Effector memory CD4-positive, alpha-beta T cell (primary cell): ENCODE measurements at places on chromosomes 16 and 17.

GRCh38 chr16:21205303-21205702, 6.1 kb downstream of the ZP2 start:
- DNase-seq = no peak

GRCh38 chr17:28940675-28941074, 10.6 kb downstream of the PHF12 start:
- DNase-seq = no peak

- DNase-seq = no peak
Measured at GRCh38 chr17:31660684-31661083, 198.4 kb downstream of the COPRS start.

DNA sequence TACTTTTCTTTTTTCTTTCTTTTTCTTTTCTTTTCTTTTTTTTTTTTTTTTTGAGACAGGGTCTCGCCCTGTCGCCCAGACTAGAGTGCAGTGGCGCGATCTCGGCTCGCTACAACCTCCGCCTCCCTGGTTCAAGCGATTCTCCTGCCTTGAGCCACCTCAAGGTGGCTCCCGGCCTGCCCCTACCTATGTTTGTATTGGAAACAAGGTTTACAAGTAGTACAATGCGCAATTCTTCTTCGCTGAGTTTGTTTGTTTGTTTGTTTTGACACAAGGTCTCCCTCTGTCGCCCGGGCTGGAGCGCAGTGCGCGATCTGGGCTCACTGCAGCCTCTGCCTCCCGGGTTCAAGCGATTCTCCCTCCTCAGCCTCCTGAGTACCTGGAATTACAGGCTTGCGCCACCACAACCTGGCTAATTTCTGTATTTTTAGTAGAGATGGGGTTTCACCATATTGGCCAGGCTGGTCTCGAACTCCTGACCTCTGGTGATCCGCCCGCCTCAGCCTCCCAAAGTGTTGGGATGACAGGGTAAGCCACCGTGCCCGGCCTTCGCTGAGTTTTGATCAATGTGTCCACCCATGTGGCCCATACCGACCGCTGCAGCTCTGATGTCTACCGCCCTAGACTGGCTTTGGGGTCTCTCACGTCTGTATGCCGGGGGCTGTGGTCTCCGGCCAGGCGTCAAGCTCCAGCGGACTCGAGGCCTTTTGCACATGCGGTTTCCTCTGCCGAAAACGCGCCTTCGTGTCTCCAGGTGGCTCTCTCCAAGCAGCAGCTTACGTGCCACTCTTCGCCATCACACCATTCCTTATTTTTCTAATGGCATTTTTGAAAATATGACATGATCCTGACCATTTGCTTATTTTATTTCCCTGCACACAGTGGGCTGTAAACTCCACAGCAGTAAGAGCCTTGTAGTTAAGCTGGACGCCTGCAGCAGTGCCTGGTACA, 1.1 kb upstream of the YBX2 start:
- no peak for DNase-seq

DNA sequence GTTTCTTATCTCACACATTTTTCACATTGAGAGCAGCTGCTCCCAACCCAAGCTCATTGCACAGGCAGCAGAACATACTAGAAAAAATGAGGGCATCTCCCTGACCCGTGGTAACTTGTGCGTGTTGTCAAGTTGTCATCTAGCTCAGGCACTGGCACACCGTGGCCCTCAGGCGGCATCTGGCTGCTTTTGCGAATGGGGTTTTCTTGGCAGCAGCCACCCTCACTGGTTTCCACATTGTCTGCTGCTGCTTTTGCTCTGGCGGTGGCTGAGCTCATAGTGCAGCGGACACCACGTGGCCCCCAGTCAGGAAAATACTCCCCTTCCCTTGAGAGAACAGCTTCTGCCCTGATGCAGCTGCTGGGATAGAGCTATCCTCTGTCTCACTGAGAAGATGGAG, 9.4 kb upstream of the TEDC2 start:
- no peak for DNase-seq

GRCh38 chr17:37701496-37701898, 43.4 kb downstream of the HNF1B start:
- peak; percentile 2 for DNase-seq

GRCh38 chr16:86951831-86952598, 365.2 kb downstream of the C16orf95 start:
- no peak for DNase-seq

DNA sequence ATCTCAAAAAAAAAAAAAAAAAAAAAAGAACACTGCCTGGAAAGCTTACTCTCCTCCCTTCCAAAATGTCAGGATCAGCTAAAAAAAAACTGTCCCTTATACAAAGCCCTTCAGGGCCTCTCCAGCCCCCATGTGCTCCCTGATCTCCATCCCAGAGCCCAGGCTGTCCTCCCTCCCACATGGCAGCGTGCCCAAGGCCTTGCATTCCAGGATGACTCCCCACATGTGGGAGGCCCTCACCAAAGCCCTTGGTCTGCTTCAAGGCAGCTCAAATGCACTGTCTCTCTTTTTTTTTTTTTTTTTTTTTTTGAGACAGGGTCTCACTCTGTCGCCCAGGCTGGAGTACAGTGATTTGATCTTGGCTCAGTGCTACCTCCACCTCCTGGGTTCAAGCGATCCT, 2.3 kb downstream of the FDXR start:
- no peak for DNase-seq

- DNase-seq = no peak
Measured at GRCh38 chr17:52148969-52149351, 9.6 kb downstream of the CA10 start.

DNA sequence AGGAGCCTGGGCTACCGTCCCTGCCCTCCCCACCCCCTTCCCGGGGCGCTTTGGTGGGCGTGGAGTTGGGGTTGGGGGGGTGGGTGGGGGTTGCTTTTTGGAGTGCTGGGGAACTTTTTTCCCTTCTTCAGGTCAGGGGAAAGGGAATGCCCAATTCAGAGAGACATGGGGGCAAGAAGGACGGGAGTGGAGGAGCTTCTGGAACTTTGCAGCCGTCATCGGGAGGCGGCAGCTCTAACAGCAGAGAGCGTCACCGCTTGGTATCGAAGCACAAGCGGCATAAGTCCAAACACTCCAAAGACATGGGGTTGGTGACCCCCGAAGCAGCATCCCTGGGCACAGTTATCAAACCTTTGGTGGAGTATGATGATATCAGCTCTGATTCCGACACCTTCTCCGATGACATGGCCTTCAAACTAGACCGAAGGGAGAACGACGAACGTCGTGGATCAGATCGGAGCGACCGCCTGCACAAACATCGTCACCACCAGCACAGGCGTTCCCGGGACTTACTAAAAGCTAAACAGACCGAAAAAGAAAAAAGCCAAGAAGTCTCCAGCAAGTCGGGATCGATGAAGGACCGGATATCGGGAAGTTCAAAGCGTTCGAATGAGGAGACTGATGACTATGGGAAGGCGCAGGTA, 762 bp downstream of the CDK12 start:
- no peak for DNase-seq

DNA sequence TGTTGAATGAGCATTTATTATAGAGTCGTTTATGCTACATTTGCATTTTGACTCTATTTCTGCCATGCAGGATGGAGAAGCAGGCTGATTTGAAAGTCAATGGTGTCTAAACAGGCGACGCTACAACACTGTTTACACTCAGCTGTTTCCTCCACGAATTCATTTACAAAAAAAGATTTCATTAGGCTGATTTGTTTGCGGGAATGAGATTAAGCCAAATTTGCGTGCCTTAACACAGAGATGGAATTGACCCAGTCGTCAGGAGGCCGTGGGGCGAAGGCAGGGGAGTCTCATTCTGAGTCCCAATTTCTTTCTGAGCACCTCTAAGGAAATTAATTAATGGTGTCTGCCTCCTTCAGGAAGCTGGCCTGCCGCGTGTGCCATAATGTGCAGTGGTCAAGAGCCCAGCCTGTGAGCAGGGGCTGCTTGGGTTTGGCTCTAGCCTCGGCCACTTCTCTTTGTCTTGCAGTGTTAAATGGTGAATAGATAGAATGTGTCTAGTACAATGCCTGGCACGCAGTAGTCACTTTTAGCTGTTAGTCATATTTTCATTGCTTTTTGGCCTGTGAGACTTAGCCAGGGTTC, 88.6 kb upstream of the NKD1 start:
- DNase-seq = no peak

GRCh38 chr17:66812571-66812970, 22.3 kb upstream of the CACNG5 start:
- DNase-seq = no peak

DNA sequence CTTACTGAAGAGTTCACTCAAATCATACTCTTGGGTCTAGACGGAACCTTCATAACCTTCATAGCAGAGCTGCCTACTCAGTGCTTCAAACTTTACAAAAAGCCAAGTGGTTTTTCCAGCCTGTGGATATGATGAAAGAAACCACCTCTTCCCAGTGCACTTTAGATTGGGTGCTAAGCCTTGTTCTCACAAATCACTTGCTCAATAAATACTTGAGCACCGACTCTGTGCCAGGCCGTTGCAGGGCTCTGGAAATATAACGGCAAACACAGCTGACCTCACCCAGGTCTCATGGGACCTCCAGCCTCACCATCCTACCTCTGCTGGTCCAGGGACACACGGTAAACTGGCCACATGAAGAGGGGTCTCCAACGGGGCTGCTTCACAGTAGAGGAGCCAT, 35.7 kb downstream of the CDRT4 start:
- DNase-seq = no peak

GRCh38 chr17:7442142-7442541, 2.7 kb upstream of the CHRNB1 start:
- DNase-seq = no peak

DNA sequence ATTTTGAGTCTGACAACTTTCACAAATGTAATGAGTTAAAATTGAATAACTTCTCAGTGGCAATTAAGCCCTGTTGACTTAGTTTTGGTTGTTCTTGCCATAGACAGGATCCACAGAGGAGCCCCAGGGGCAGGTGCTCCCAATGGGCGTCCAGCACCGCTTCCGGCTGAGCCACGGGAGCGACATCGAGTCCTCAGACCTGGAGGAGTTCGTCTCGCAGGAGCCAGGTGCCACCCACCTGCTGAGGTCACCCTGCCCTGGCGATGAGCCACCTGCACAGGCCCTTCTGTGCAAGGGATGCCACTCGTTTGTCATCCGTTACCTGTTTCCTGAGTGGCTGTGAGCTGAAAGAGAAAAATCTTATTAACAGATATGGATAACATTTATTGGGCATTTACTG, 10.7 kb downstream of the CCDC40 start:
- no peak for DNase-seq

DNA sequence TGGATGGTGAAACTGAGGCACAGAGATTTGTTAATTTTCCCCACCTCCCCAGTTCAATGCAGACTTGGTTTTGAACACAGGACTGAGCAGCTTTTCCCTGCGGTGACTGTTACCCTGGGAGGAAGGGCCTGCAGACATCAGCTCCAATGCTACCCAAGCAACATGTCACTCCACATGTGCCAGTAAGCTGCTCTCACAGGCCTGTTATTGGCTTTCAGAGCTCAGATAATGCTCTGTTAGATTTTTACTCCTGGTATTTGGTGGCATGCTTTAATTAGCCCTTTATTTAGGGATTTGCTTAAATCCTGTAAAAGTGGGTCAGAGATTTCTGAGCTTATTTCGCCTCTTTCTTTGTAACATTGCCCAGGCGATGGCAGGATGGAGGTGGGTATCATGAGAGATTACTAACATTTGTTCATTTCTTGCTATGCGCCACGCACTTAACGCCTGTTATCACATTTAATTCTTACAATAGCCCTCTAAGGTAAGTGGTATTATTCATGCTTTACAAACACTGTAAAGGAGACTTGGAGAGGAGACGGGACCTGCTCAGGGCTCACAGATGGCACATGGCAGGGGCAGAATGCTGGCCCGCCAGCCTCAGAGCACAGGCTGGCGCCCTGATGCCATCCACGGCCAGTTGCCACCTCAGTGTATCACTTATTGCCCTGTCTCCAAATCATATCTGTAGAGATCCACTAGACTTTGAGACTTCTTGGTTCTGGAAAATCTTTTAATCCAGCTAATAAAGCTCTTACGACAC, 84.0 kb upstream of the CACNG5 start:
- DNase-seq = no peak

DNA sequence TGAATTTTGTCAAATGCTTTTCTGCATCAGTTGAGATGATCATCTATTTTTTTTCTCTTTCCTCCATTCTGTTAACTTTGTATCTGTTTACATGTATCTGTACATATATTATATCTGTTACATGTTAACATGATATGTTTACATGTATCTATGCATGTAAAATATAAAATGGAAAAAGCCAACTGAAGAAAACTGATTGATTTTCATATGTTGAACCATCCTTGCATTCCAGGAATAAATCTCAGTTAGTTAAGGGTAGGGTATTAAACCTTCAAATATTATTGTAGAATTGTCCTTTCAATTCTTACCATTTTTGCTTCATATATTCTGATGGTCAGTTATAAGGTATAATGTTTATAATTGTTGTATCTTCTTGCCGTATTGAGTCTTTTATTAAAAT, 336.1 kb downstream of the ZFHX3 start:
- no peak for DNase-seq

- no peak for DNase-seq
Measured at GRCh38 chr16:84832488-84833143, 12.8 kb downstream of the CRISPLD2 start.

GRCh38 chr17:53092072-53092471, 730.7 kb upstream of the KIF2B start:
- no peak for DNase-seq

- no peak for DNase-seq
Measured at GRCh38 chr16:13780406-13781168, 139.4 kb upstream of the ERCC4 start.

GRCh38 chr17:75181608-75182318, 996 bp downstream of the SUMO2 start:
- DNase-seq = peak; percentile 28

DNA sequence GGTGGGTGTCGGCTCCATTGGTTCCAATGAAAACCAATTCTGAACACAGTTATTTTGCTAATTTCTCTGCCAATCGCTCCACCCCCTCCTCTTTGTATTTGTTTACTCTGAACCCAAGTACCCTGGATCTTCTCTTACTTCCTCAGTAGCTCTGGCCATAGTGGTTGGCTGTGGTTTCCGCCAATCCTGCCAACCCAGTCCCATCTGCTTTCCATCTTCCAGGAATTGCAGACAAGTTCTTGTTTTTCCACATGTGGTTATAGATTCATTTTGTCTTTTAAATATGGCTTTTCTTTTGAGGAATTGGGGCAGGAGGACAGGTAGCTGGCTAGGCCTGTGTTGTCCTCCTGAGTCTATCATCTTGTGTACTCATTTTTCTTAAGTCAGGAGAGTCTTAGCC, 92.0 kb downstream of the CYLD start:
- no peak for DNase-seq

GRCh38 chr17:79658811-79659207, 48.0 kb upstream of the RBFOX3 start:
- no peak for DNase-seq

- no peak for DNase-seq
Measured at GRCh38 chr16:75305364-75306098, 54.1 kb upstream of the BCAR1 start.
